ENCODE measurements at places on chromosomes 11 and 22. TPM values are rescaled to one million over a fixed set of nuclear protein-coding genes. Genes with fewer than 3 reads are reported as not detected.

DNA sequence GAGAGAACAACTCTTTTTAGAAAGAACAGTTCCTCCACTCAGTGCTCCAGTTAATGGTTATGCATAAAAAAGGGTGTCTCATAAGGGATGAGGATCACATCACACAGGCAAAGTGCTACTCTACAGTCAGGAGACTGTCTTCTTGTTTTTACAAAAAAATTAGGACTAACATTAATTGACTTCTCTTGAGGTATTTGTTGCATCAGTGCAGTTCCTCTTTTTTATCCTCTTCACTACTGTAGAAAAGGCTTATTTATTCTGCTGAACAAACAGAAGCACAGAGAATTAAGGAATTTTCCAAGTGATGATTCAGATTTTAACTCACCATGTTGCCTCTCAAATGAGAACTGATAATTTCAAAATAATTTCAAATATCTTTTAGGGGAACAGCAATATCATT is 1.9 kb downstream of the MMP8 start:
- no peak for DNase-seq

The GAS2 gene
- polyA plus RNA-seq = 3.7 TPM

- DNase-seq = peak; percentile 94
These were observed 648 bp upstream of the NUDT8 start for GRCh38 chr11:67630228-67630942.

The CD151 gene
- 5.7 TPM for polyA plus RNA-seq

The MPZL3 gene
- polyA plus RNA-seq = 6.3 TPM

DNA sequence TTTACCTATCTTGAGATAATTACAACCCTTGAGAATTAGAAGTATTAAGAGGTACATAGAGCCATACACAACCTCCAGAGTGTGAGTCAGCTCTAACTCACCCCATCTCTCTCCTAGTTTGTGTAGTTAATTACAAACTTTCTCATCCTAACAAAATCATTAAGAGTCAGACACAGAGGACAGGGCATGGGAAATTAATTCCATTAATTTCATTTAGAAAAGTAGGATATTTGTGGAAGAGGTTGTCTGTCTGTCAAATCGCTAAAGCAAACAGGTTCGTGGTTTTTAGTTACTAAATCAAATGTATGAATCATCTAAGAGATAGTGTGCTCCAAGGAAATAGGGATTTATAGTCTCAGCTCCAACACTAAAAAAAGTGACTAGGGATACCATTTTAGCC is 1261.4 kb upstream of the TENM4 start:
- no peak for DNase-seq

- DNase-seq = peak; percentile 35
These were observed 43.6 kb downstream of the LRRC32 start for GRCh38 chr11:76626921-76627401.

- DNase-seq = no peak
These were observed 21.2 kb downstream of the PLAAT3 start for GRCh38 chr11:63592975-63593395.

The SYCE3 gene
- polyA plus RNA-seq = not detected

The TMPRSS4 gene
- not detected for polyA plus RNA-seq

DNA sequence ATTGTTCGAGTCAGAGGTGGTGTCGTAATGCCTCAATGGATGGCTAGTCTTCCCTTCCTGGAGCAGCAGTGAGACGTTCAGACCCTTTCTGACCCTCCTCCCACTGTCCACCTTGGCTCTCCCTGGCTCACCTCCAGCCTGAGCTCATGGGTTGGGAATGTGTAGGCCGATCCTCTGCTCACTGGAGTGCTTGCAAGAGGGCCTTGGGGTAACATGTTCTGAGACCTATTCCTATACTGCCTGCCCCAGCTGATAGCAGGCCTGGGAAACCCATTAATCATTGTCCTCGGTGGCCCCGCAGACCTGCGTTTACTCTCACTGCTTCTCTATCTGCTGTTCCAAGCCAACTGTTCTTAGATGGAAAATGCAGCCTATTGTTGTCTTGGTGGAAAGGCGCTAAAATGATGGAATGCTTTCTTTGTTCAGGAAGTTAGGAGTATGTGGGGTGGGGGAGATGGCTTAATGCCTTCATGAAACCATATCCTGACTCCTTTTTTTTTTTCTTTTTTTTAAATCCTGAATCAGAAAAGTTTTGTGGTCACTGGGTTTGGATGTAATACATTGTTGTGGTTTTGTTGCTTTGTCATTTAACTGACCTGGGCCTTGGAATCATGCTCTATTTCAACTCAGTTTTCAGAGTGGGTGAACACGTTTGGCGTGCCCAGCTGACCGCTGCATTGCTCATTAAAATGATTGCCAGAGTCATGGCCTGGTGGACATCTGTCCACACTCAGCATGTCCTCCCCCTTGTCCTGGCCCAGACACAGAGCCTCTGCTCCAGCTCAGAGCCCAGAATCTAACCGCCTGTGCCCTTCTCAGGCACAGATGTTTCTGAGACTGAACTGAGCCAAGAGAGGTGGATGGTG is 72.5 kb downstream of the MICAL2 start:
- no peak for DNase-seq

- DNase-seq = no peak
These were observed 23.5 kb downstream of the OR8B12 start for GRCh38 chr11:124519850-124520549.
